ENCODE measurements at places on chromosomes 3 and 15.

GRCh38 chr15:83571820-83572707 lies 81.9 kb upstream of the ADAMTSL3 start:
- peak; percentile 85 for DNase-seq

DNA sequence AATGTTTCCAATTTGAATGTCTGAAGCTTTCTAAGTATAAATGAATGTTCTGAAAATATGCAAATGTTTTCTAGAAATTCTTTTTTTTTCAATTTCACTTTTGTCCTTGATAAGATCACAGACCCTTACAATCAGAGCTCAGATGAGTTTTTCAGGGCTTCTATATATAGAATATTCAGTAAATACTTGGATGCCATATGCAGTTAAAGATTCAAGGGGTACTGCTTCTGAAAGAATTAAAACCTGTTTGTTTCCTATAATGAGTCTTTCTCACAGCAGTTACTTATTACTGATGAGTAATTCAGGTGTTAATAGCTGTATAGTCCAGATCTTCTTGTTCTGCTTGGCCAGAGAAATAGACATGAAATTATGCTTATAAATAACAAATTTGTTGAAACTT lies 812.6 kb downstream of the ZPLD1 start:
- DNase-seq: no peak

DNA sequence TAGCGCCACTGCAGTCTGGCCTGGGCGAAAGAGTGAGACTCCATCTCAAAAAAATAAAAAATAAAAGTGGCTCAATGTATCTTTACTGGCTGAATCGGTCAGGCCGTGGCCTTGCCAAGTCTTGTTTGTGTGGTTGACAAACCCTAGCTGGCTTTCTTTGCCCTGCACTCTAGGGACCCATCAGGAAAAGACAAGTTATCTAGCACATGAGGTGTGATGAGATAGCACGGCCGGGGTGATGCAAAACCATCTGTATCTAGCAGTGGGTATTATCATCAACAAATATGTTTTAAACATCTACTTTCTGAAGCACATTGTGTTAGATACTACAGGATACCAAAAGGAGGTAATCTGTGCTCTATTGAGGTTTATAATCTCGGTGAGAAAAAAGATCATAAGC lies 3.9 kb upstream of the DPP8 start:
- DNase-seq: no peak

DNA sequence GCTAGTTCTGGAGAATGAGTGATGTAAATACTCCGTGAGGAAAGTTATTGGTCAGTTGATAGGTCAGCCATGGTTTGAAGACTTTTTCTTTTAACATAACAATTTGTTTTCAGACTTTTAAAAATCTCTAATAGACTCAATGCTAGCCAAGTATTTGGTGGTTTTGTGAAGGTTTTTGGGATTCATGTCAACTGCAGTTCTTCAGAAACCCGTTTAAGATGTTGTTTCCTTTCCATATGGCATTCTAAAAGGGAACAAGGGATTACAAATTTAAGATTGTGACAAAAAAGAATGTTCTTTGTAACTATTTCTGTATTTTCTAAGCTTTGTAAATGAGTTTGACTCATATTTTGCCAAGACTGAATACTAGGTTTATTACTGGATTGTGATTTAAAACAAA lies 281.7 kb upstream of the COL8A1 start:
- no peak for DNase-seq

DNA sequence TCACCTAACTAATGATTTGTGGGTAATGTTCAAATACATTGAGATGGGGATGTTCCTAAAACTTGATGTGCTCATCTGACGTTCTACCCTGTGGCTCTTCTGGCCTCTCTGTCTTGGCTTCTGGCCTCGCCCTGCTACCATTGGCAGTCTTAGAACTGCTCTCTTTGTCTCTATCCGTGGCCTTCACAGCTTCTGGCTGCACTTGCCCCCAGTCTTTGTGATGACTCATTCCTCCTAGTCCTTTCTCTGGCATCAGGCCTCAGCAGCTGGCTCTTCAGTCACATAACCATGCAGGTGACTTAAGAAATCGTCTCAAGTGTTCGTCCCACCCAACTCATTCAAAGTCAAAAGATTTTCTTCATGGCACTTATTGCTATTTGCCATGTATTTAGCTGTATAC lies 188.1 kb downstream of the BBX start:
- no peak for DNase-seq

GRCh38 chr15:62897634-62898033 lies 144.9 kb upstream of the TPM1 start:
- no peak for DNase-seq

GRCh38 chr3:119228373-119229145 lies 12.1 kb downstream of the B4GALT4 start:
- no peak for DNase-seq

GRCh38 chr3:100427699-100428098 lies 26.4 kb downstream of the LNP1 start:
- no peak for DNase-seq

DNA sequence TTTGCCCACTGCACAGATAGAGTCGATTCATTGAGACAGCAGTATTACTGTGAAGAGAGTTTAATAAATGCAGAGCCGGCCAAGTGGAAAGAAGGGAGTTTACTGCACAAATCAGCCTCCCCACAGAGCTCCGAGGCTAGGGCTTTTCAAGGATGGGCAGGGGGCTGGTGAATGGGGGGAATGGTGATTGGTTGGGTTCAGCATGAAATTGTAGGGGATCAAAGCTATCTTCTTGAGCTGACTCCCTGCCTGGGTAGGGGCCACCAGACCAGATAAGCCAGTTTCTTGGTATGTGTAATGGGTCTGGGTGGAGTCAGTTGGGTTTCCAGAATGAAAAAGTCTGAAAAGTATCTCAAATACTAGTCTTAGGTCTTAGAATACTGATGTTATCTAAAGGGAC lies 66.6 kb downstream of the SYNPR start:
- DNase-seq: no peak

DNA sequence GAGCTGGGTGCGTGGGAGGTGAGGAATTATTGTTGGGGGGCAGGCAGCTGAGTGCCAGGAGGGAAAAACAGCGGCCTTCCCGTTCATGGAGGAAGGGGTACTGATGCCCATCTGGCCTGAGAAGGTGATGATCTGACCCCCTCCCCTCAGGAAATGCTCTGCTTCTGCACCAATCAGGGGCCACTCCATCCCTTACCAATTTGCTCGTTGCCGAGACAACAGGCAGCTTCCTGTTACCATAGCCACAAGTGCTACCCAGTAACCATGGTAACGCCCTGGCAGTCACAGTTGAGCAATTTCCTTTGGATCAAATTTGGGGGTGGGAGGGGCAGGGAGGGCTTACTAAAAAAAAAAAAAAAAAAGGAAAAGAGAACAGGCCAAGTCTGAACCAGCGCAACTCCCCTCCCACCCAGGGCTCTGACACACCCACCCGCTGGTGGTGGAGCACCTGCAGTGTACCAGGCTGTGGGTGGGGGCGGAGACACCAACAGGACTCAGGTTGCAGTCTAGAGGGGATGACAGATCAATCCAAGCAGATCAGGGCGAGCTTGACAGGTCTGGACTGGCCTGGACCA lies 13.7 kb downstream of the CELF6 start:
- DNase-seq: peak; percentile 75

DNA sequence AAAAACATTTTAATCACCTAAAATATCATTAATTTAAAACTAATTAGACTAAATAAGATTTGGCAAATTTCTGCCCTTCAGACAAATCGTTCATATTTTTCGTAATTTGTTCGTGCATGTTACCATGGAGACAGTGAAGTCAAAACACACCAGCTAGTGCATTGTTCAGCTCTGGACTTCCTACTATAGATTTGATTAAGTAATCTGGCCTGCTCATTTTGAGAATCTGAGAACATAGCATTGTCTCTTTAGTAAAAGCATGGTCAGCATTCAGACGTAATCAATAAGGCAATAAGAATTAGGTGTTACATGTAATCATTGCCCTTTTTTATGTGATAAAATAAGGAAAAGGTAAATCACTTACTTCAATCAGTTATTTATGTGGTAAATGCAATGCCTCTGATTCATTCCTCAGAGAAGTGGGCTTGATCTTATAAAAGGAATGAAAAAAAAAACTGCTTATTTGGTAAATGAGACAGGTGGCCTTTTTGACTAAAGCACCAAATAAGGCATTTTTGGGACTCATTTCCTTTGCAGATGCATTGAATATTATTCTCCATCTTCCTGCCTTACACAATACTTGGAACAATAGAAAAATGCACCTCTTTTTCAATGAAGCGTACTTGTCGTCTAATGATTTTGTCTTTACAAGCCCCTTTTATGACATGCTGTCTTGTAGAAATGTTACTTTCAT lies 84.5 kb upstream of the FNDC3B start:
- no peak for DNase-seq

GRCh38 chr3:103791786-103792515 lies 1357.1 kb downstream of the ZPLD1 start:
- DNase-seq: no peak

GRCh38 chr3:113783463-113783862 lies 36.6 kb downstream of the ATP6V1A start:
- DNase-seq: no peak

DNA sequence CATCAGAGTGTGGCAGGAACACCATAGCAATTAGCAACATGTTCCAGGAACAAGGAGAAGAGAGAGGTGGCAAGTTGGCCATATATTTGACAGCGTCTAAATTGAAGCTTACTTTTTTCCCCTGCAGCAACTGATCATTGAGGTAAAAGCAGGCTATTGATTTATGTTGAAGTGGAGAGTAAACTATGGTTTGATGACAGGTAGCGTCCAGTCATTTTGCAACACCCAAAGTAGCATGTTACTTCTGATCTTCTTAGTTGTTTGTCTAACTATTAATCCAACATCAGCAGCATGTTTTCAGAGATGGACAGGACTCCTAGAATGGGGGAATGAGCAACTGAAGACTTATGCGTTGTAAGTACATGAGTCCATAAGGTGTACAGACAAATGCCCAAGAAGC lies 225.8 kb downstream of the ZPLD1 start:
- DNase-seq: no peak

GRCh38 chr3:52731590-52731989 lies 25.7 kb downstream of the SPCS1 start:
- DNase-seq: no peak

DNA sequence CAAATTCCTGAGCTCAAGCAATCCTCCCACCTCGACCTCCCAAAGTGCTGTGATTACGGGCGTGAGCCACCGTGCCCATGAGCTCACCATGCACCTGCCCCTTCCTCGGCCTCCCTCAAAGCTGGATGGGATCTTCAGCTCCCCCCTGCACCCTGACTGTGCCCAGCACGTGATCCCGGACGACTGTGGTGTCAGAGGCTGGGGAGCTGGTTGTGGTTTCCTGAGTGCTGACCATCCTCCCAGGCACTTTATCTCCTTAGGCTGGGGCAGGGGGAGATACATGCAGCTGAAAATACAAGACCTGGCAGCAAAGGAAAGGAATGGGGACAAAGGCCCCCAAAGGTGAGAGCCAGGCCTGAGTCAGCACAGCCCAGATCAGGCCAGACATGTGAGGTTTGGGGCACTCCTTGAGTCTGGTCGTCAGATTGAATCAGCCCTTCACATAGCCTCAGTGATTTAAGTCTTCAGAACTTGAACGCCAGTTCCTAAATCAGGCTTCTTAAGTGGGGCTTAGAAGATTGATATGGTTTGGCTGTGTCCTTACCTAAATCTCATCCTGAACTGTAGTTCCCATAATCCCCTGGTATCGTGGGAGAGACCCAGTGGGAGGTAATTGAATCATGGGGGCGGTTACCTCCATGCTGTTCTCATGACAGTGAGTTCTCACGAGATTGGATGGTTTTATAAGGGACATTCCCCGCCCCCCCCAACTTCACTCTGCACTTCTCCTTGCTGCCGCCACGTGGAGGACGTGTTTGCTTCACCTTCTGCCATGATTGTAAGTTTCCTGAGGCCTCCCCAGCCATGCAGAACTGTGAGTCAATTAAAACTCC lies 35.8 kb downstream of the PRKCD start:
- no peak for DNase-seq

GRCh38 chr3:79178471-79179180 lies 589.2 kb downstream of the ROBO1 start:
- DNase-seq: peak; percentile 35

DNA sequence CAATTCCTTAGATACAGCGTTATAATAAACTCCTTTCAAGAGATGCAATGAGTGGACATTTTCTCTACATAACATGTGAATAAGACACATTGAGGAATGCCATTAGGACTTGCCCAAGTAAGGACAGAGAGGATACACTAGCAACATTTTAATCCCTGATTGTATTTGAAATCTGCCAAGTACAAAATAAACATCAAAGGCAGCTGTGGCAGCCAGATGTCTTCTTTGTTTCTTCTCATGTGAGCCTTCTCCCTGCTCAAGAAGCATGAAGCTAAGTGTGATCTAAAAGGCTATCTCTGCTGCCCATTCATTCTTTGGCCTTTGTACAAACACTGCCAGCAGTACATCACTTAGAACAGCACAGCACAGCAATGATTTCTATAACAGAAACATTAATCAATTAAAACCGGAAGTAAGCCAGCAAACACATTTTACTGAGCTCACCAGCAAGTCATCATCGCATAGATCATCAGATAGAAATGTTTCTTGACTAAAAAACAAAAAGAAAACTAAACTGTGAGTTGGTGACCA lies 364.0 kb downstream of the CNTN6 start:
- DNase-seq: no peak

DNA sequence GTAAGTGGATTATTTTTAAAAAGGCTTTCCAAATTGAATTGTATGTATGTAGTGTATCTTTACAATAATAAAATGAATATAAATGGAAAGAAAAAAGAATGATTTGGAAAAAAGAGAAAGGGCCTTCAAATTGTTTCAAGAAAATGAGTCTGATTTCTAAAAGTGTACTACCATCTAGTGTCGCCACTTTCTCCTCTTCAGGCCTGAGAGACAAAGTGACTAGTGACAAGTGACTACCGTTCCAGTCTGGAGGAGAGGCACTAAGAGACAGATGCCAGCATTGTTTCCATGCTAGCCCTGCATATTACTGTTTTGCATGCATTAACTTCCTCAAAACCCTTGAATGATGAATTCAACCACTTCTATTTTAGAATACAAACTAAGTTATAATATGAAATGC lies 39.3 kb downstream of the P3H2 start:
- DNase-seq: no peak

GRCh38 chr3:66502981-66503380 lies 2.2 kb upstream of the LRIG1 start:
- no peak for DNase-seq
